Suppressor macrophage treated with lipopolysaccharide for 4 hours (primary cell): ENCODE measurements at places on chromosomes 2 and 18.

DNA sequence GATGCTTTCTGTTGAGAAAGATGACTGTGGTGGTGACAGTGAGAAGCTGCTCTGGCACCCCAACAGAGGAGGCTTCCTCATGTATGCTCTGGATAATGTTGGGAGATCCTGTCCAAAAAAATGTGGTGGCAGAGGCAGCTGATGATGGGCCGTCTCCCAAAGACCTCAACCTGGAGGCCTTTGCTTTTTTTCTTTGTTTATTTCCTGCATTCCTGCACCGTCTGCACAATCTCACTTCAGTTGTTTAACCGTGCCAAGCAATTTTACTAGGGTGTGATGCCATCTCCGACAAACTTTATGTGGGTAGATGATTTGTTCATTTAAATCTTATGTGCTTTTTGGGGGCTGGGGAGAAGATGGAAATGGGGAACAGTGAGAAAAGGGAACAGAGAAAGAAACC, 62.2 kb upstream of the IGFBP5 start:
- DNase-seq: no peak

DNA sequence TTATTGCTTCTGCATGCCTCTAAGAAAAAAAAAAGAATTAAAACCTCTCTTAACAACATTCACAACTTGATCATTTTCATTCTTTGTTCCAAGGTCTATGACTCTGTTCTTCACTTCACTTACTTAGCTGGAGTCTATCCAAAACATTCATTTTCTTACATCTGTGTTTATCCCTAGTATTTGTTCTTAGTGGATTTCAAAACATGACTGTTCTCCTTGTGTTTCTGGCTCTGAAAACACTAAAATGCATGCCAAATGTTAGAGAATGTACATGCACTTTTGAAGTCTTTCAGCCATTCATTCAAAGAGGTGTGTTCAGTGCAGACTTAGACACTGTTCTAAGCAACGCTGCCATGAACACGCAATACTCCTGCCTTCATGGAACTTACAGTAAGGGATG, 138.8 kb downstream of the CNTNAP5 start:
- DNase-seq: no peak

GRCh38 chr2:219452361-219453317, 18.0 kb downstream of the SPEG start:
- DNase-seq: no peak

GRCh38 chr2:47222826-47223554, 67.9 kb upstream of the STPG4 start:
- DNase-seq: no peak

DNA sequence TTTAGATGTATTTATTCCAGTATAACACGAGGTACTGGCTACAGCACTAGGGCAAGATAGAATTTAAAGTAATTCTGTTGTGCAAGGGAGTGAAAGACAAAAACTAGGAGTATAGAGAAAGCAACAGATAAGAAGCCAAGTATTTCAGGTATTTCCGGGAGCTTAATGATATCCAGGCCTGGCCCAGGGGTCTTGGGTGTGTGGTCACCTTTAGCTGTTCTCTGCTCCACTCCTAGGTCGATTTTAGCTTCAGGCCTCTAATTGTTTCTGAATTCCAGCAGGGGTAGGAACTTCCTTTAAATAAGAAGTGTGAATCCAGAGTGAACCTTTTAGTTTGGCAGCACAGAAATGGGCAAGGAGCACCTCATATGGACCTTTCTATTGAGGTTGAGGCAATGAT, 342.3 kb upstream of the MYT1L start:
- DNase-seq: no peak

DNA sequence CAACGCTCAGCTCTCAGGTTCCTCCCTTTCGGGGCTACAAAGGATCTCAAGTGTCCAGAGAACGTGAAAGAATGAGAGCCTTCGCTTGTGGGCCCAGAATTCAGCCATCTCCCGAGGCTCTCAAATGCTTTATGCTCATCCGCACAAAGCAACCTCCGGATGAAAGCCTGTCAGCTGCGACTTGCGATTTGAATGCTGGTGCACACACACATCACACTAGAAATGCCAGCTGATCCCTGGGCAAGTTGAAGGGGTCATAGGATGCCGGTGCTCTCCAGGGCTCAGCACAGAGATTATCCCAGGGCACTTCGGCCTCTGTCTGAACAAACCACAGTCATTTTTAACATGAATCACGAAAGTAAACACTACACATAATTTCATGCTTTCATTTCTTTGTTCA, 141.8 kb upstream of the MYT1L start:
- no peak for DNase-seq

GRCh38 chr18:78054801-78055200, 805.2 kb downstream of the GALR1 start:
- no peak for DNase-seq

GRCh38 chr2:182043021-182043420, 57.4 kb downstream of the PPP1R1C start:
- DNase-seq: no peak

DNA sequence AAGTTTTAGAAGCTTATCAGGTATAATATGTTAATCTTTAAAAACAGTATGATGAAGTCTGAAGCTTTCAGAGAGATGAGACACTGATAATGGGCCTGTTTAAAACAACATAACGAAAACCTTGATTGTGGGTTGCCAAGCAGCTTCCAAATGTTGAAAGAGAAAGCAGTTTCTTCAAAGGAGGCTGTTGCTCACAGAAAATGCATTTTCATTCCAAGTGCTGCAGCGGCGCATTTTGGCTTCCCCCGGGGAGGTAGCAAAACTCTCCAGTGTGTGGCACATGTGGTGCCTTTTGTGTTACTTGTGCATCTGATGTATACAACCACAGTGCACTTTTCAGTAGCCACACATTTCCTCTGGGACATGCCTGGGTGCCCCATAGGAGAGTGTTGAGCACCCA, 66.1 kb downstream of the TMEFF2 start:
- DNase-seq: no peak

GRCh38 chr2:60560734-60561644, 7.5 kb upstream of the BCL11A start:
- DNase-seq: peak; percentile 86

DNA sequence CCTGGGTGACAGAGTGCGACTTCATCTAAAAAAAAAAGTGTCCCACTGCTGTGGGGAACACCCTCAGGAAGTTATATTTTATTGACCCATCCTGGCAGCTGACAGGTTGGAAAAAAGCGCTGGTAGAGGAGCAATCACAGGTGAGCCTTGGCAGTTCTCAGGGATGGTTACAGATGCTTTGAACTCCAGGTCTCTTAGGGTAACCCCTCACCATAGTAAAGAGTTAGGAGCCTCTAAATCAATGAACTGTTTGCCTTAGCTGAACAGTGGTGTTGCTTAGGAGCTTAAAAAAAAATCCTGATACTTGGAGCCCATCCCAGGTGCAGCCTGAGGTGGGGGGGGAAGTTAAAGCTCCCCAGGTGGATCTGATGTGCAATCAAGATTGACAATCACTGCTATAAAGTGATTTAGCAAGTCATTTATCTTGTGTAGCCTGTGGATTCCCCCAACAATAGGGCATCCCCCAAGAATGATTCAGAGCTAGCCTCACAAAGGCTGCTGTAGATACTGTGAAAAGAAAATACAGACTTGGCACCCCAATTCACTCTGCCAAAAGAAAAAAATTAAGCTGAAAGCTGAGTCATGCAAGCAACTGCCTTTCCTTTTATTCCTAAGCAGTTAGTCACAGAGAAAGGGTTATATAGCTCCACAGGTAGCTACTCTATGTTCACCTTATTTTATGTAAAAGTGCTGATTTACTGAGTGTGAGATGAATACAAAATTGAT, 14.8 kb downstream of the SLC16A14 start:
- no peak for DNase-seq

DNA sequence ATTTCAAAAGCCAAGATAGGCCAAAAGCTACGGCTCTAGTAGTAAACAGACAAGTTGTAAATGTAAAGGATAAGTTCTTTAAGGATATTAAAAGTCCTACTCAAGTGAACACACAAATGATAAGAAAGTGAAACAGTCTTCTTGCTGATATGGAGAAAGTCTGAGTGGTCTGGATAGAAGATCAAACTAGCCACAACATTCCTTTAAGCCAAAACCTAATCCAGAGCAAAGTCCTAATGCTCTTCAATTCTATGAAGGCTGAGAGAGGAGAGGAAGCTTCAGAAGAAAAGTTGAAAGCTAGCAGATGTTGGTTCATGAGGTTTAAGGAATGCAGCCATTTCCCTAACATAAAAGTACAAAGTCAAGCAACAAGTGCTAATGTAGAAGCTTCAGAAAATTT, 111.7 kb upstream of the ZEB2 start:
- DNase-seq: no peak
